Uterine smooth muscle cell (primary cell): ENCODE measurements at places on chromosomes 6 and 20. TPM values are rescaled to one million over a fixed set of nuclear protein-coding genes. Genes with fewer than 3 reads are reported as not detected.

Gene HLA-DMB
- total RNA-seq, result under 0.01 TPM in 1 of 2 replicates, not detected in the other

Gene SEL1L2
- not detected in 2 replicates for total RNA-seq

Gene HLA-DQA1
- total RNA-seq, result not detected in 2 replicates

Gene SLC44A4
- total RNA-seq, result 0.25 TPM in 1 of 2 replicates, not detected in the other

Gene AKAP7
- total RNA-seq, result 3.2 and 5.6 TPM in 2 replicates

Gene PDYN
- total RNA-seq, result not detected in 2 replicates

Gene MOG
- total RNA-seq, result not detected in 2 replicates

Gene TCP11
- total RNA-seq, result 0.25 and 0.66 TPM in 2 replicates

Gene PPP2R5D
- total RNA-seq, result 23.7 and 40.4 TPM in 2 replicates

Gene BHLHE23
- not detected in 2 replicates for total RNA-seq

Gene NTSR1
- total RNA-seq, result 2.0 and 3.1 TPM in 2 replicates

Gene SERAC1
- 9.6 and 16.7 TPM in 2 replicates for total RNA-seq

Gene FAM83B
- total RNA-seq, result 0.12 and 0.33 TPM in 2 replicates

Gene PSORS1C2
- not detected in 2 replicates for total RNA-seq

Gene APOM
- total RNA-seq, result 0.89 and 1.2 TPM in 2 replicates

Gene VWA7
- total RNA-seq, result 0.11 and 0.25 TPM in 2 replicates

Gene PRRT1
- total RNA-seq, result 0.11 and 0.12 TPM in 2 replicates

Gene DDX27
- 42.4 and 48.5 TPM in 2 replicates for total RNA-seq
